ENCODE measurements at places on chromosomes 7 and 10. TPM values are rescaled to one million over a fixed set of nuclear protein-coding genes. Genes with fewer than 3 reads are reported as not detected.

DNA sequence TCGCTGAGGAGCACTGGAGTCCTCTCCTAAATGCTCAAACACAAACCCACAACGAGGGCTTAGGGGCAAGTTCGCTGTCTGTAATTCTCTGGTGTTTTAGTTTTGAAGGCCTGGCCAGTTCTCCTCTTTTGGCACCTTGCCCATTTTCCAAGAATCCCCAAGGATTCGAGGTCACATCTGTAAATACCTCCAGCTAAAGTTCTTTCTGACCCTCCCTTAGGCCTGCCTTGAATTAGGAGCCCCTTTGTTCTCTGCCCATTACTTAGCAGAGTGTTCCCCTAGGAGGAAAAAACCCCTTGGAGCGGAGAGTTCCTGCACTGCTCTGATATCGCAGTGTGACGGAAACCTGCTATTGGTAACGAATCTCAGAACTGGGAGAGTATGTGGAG is 743 bp upstream of the PYROXD2 start:
- no peaks in the 10 kb centered on the region for H3K27me3 ChIP-seq
- H3K4me1 ChIP-seq, result peaks cover 2% of the 10 kb centered on the region
- H3K36me3 ChIP-seq, result peaks cover 4% of the 10 kb centered on the region
- no peak overlapping the region for H3K27ac ChIP-seq
- no peak overlapping the region for H3K4me3 ChIP-seq

DNA sequence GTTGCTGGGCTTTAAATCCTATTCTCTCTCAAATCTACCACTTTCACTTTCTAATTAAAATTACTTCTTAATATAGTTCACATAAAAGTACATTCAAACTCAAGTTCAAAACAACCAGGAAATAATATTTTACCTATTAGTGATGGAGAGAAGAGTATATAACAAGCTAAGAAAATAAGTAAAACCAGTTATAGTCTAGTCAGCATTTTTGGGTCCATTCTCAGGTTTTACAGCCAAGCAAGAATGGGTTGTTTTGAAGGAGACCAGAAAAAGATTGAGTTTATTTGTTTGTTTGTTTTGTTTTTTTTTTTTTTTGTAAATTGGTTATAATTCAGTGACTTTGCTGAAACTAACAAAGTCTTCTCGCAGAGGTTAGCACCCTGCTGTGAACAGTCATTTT is 106.3 kb upstream of the PTPRZ1 start:
- H3K27ac ChIP-seq, result no peak overlapping the region
- no peaks in the 10 kb centered on the region for H3K4me1 ChIP-seq
- DNase-seq, result no peak
- H3K27me3 ChIP-seq, result no peaks in the 10 kb centered on the region
- H3K36me3 ChIP-seq, result no peaks in the 10 kb centered on the region
- H3K4me3 ChIP-seq, result no peak overlapping the region

- H3K4me1 ChIP-seq, result peaks cover 20% of the 10 kb centered on the region
- H3K27ac ChIP-seq, result peak overlapping the region; percentile 33
- peaks cover 18% of the 10 kb centered on the region for H3K36me3 ChIP-seq
- H3K27me3 ChIP-seq, result no peaks in the 10 kb centered on the region
- H3K4me3 ChIP-seq, result no peak overlapping the region
- no peak for DNase-seq
Observed at GRCh38 chr7:26182706-26183105, 17.8 kb downstream of the HNRNPA2B1 start.

- no peak overlapping the region for H3K27ac ChIP-seq
- no peaks in the 10 kb centered on the region for H3K4me1 ChIP-seq
- H3K36me3 ChIP-seq, result peaks cover 12% of the 10 kb centered on the region
- no peak for DNase-seq
- no peak overlapping the region for H3K4me3 ChIP-seq
- no peaks in the 10 kb centered on the region for H3K27me3 ChIP-seq
Observed at GRCh38 chr7:2175514-2175913, 57.2 kb downstream of the MAD1L1 start.

GRCh38 chr10:6612371-6612770 is 32.3 kb upstream of the PRKCQ start:
- no peaks in the 10 kb centered on the region for H3K4me1 ChIP-seq
- DNase-seq, result no peak
- H3K27me3 ChIP-seq, result peaks cover 2% of the 10 kb centered on the region
- H3K4me3 ChIP-seq, result no peak overlapping the region
- no peaks in the 10 kb centered on the region for H3K36me3 ChIP-seq

DNA sequence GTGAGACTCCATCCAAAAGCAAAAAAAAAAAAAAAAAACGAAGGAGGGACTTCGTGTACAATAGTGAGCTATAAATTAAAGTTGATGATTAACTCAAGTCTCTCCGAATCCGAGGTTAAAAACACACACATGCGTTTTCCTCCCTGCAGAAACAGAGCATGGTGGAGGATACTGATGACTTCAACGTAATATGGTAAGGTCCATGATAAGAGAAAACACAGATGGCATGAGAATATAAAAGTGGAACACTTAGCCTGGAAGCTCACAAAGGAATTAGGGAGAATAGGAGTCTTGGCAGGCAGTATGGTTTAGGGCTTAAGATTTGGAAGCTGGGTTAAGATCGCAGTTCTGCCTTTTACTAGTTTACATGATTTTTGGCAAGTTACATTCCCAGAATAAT is 20.1 kb upstream of the GSTK1 start:
- no peak for DNase-seq
- peaks cover 11% of the 10 kb centered on the region for H3K27me3 ChIP-seq
- peak overlapping the region; percentile 41 for H3K4me3 ChIP-seq
- H3K36me3 ChIP-seq, result no peaks in the 10 kb centered on the region
- peak overlapping the region; percentile 77 for H3K27ac ChIP-seq

DNA sequence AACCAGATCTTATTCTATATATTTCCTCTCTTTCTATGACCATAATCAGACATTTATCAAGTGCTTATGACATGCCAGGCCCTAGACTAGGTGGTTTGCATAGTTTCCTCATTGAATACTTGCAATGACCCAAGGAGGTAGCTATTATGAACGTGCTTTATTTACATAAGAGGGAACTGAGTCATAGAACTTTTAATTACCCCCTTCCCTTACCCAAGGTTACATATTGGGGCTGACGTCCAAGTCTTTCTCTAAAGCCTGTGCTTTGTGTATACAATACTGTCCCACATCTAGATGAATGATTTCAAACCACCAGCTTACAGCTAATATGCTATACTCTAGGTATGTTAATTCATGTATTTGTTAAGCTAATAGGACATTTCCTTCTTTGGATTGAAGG is 91.9 kb upstream of the NPY start:
- H3K27ac ChIP-seq, result no peak overlapping the region
- no peak overlapping the region for H3K4me3 ChIP-seq
- H3K27me3 ChIP-seq, result no peaks in the 10 kb centered on the region
- H3K36me3 ChIP-seq, result no peaks in the 10 kb centered on the region
- no peaks in the 10 kb centered on the region for H3K4me1 ChIP-seq

- H3K27ac ChIP-seq, result no peak overlapping the region
- peaks cover 6% of the 10 kb centered on the region for H3K4me1 ChIP-seq
- H3K36me3 ChIP-seq, result no peaks in the 10 kb centered on the region
- DNase-seq, result no peak
- H3K27me3 ChIP-seq, result peaks cover 58% of the 10 kb centered on the region
- no peak overlapping the region for H3K4me3 ChIP-seq
Observed at GRCh38 chr10:71206911-71207310, 5.5 kb upstream of the UNC5B start.

DNA sequence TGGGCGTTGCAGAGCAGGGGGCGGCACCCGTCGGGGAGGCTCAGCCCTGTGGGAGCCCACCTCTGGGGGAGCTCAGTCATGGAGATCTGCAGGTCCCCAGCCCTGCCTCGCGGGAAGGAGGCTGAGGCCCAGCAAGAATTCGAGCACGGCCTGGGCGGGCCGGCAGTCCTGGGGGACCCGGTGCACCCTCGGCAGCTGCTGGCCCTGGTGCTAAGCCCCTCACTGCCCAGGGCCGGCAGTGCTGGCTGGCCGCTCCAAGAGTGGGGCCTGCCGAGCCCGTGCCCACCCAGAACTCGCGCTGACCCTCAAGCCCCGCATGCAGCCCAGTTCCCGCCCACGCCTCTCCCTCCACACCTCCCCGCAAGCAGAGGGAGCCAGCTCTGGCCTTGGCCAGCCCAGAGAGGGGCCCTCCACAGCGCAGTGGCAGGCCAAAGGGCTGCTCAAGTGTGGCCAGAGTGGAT is 76.2 kb downstream of the TMEM26 start:
- H3K27me3 ChIP-seq, result no peaks in the 10 kb centered on the region
- H3K36me3 ChIP-seq, result peaks cover 1% of the 10 kb centered on the region
- DNase-seq, result no peak
- no peaks in the 10 kb centered on the region for H3K4me1 ChIP-seq

- peaks cover 5% of the 10 kb centered on the region for H3K36me3 ChIP-seq
- no peak overlapping the region for H3K27ac ChIP-seq
- H3K4me3 ChIP-seq, result no peak overlapping the region
- peaks cover 4% of the 10 kb centered on the region for H3K4me1 ChIP-seq
- no peaks in the 10 kb centered on the region for H3K27me3 ChIP-seq
Observed at GRCh38 chr7:3649678-3650440, 348.8 kb downstream of the SDK1 start.

Gene NPC1L1
- total RNA-seq, result 21.2 TPM

Gene TBX20
- not detected for total RNA-seq

Gene GCK
- total RNA-seq, result 4.9 TPM

Gene LIPM
- total RNA-seq, result not detected

Measured in progenitor cell of endocrine pancreas (in vitro differentiated cells).